GM12864 (cell line): ENCODE measurements at places on chromosomes 7 and 10.

DNA sequence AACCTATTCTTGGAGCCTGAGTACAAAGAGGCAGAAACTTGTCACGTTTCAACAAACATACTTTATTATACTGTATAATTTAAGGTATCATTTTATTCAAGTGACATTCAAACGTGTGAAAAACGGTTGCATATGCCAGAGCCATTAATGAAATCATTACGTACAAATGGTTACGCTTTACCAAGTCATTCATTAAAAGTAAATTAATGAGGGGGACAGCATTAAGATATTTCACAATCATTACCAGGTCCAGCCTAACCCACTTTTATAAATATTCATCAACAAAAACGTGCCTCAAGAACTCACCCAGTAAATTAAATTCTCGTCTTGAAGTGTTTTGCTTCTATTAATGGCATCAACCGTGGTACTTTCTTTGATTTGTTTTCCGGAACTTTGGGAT, 253.0 kb downstream of the RPS24 start:
- DNase-seq, result no peak

DNA sequence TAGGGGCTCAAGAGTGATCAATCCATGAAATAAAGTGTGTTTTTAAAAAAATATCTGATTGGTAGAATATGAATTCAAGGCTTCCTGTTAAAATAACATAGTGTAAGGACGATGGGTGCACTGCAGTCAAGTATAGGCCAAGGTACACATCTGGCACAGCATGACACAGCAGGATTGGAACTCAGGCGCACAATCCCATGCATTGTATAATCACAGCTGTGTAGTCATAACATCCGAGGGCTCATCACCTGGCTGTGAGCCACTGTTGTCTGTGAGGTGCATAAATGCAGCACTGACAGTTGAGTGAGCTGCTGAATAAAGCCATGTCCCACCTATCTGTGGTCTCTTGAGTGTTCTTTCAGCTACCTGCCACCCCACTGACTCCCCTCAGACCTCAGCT, 142.3 kb upstream of the HPS1 start:
- DNase-seq, result no peak

GRCh38 chr7:157360483-157361025, 23.8 kb downstream of the DNAJB6 start:
- no peak for DNase-seq

GRCh38 chr7:143884241-143884968, 17.6 kb downstream of the TCAF1 start:
- DNase-seq, result no peak

GRCh38 chr10:32163071-32163761, 107.0 kb upstream of the KIF5B start:
- DNase-seq, result no peak

DNA sequence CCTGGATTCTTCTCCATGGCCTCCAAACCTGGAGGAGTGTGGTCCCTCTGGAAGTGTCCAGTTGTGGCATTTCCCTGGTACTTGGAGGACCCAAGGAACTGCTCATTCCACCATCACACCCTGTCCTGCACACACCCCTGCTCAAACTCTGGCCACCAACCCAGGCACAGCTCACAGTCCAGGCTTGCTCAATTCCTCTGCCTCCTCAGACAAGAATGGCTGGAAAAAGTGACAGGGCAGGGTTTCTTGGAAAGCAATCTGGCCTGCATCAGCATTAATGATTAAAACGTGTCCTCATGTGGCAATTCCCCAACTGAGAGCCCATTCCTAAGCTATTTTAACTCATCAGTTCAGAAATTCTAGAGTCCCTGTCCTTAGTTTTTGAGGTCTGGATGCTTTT, 17.2 kb upstream of the TPST1 start:
- DNase-seq, result no peak

GRCh38 chr10:13392701-13393100, 44.6 kb upstream of the SEPHS1 start:
- no peak for DNase-seq

DNA sequence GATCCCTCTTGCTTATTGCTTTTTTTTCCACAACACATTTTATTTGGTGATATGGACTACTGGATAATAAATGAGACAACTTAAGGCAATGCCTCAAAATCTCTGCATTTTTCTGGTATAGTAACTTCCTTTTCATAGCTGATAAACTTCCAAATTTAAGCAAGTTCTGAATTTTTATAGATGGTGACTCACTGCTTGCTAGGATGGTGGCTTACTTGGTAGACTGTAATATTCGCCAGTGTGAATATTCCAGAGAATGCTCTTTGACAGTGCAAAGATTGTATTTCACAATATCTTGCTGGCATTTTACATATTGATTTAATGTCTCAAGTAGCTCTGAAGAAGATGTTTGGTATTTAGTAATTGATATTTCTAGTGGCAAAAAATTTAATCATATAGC, 472.4 kb downstream of the TFEC start:
- DNase-seq, result no peak

DNA sequence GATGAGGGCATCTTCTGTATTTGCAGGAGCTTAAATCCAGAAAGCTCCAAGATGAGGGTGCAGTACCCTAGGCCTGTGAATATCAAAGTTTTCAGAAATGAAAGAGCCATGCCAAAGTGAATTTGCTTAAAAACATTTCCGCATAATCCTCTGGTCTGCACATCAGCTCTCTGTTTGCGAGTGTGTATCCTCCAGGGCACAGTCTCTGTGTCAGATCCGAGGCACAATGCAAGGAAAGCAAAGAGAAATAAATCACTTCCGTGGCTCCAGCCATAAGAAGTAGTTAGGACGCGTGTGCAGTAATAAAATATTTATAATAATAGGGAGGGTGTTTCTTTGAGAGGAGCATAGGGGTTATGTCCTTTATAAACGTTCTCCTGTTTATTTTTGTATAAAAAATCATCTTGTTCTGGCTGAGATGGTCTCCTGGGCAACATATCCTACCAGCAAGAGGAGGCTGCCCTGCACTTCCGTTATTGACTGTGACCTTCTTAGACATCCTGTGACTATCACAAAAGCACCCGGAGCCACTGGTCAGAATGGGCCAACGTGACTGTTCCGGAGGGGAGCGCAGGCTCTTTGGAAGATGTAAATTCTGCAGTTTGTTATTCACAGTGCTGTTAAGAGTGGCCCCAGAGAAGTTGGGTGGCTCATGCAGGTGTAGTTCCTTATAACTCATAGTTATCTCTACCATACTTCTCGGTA, 667.6 kb upstream of the FOXK1 start:
- no peak for DNase-seq

DNA sequence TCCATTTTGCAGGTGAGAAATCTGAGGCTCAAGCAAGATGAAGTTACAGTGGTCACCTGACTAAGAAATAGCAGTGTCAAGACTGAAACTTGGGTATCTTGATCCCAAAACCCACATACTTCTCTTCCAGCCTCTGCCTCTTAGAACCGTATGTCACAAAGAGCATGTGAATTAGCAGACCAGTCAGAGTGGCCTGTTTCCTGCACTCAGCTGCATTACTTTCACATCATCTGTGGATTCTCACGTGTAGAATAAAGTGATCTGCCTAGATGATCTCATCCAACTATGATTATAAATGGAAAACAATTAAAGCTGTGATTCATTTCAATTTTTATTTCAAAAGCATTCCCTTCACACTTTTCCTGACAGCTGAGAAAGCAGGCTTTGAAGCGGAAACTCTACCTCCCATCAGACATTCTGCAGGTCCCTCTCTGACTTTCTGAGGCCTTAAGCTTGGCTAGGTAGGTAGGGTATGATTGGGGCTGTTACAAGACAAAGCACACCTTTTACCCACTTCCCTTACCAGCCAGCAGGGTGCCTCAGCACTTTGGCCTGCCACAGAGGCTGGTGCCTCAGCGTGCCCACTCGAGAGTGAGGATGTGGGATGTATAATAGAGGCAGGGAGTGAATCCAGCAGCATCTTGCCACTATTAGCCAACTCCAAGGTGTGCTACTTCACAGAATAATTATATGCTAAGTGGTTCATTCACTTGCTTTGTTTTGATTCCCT, 70.2 kb upstream of the PDE1C start:
- DNase-seq, result no peak

DNA sequence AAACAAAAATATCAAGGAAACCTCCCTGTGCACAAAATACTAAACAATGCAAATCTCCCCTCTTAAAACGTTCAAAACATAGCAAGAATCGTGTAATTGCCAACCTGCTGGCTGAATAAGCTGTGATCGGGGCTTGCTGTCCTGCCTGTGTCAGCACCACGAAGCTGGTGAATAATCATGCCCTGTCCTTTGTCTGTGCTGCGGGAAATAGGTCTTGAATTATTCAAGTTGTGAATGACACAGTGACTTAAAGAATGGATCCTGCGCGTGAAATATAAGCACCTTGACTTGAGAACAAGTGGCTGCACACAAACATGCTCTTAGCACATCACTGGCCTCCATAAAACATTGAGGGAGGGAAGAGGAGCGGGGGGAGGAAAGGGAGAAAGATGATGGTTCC, 130.2 kb downstream of the OAT start:
- DNase-seq, result no peak

- DNase-seq, result no peak
Observed at GRCh38 chr10:48604039-48604990, 558 bp downstream of the ARHGAP22 start.

DNA sequence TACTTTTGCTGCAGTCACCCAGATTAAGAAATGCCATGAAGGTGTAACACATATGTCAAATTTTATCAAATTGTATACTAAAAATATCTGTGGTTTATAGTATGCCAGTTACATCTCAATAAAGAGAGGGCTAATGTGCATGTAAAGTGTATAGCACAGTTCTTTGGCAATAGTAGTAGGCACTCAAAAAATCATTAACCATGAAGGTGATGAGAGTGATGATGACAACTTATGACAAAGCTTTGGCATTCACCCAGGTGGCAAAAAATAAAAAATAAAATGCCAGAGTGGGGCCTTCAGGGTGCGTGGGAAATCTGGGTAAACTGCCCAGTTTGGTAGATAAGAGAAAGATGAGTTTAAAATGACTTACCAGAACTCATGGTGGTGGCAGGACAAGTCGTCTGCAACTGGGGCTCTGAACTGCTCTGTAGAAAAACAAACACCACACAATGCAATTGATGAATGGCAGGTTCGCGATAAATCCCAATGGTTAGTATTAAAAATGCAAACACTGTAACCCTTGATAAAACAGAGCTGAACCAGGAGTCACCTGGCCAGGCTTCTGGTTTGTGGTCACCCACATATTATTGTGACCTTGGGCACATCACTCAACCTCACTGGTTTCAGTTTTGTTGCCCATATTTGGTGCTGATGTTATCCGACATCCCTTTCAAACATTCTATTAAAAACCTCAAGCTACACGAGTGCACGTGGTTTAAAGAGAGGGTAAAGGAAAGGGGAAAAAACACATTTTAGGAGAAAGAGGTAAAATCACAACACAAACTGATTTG, 120.2 kb downstream of the SORBS1 start:
- DNase-seq, result no peak

DNA sequence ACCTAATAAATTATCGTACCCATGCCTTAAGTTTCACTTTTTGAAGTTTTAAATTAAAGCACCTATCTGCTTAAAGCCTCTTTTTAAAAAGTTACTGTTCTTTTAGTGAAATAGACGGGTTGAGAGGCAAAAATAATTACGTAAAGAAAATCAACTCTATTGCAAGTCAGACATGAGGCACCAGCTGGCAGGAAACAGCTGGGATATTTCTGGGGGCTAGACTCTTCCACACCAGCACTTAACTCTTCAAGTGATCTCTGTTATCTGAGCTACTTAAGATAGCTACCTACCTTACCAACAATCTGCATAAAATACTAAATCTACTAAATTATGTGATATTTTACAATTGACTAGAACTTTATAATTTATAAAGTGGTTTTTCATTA, 35.8 kb downstream of the GBF1 start:
- DNase-seq, result no peak

- no peak for DNase-seq
Observed at GRCh38 chr7:134891262-134891695, 95.0 kb upstream of the AGBL3 start.

DNA sequence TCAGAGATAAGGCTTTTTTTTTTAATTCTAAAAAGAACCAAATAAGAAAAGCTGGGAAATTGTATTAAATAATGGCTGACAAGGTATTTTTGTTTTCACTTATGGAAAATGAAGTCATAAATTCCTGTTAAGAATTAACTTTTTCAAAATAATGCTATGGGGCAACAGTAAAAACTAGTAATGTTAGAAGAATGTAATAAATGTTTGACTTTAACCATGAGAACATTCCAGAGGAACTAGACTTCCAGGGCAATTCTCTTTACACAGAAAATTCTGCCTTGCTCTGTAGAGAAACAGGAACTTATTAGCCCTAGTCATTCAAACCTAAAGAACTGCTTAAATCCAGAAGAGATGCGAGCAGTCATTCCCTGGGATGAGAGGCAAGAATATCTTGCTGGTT, 571.1 kb downstream of the IPMK start:
- no peak for DNase-seq

GRCh38 chr10:33746836-33747268, 412.4 kb upstream of the NRP1 start:
- no peak for DNase-seq

GRCh38 chr7:127644484-127644883, 7.5 kb upstream of the SND1 start:
- DNase-seq, result no peak

DNA sequence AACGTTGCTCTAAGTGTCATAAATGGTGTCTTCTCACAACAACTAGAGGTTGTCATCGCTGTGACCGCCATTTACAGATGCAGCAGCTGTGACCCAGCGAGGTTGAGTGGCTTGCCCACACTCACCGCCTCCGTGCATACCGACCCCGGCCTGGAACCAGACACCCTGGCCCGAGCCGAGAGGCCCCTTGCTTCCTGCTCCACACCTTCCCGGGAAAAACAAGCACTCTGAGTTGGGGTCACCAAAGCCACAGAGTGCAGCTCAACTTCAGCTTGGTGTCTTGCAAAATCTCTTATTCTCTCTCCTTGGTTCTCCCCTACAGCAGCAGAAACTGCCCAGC, 115.7 kb upstream of the PPP2R2D start:
- no peak for DNase-seq

GRCh38 chr7:6367701-6368211, 80.0 kb downstream of the DAGLB start:
- DNase-seq, result no peak

DNA sequence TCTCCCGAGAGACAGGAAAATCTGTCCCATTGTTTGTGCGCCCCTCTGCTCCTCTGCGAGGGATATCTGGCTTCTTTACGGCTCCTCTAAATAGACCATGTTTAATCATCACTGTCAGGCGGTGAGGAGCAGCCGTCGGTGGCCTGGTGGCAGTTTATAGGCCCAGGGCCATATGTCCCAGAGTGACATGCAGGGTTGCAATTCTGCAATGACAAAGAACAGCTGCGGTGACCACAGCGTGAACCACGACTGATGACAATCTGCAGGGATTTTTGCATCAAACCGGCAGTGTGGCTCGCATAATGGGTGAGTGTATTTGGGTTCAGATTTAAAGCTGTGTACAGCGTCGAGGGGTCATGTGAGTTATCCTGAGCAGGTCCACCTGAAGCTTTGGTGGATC, 41.5 kb downstream of the GATA3 start:
- DNase-seq, result no peak

GRCh38 chr7:84799106-84799505, 387.8 kb downstream of the SEMA3D start:
- DNase-seq, result no peak

GRCh38 chr10:61888744-61889143, 12.8 kb upstream of the ARID5B start:
- DNase-seq, result no peak

GRCh38 chr10:110827410-110827809, 44.3 kb upstream of the PDCD4 start:
- DNase-seq, result no peak

GRCh38 chr7:5217851-5218331, 27.9 kb downstream of the WIPI2 start:
- DNase-seq, result no peak

GRCh38 chr7:128939861-128940410, 2.2 kb downstream of the IRF5 start:
- DNase-seq, result no peak
